ENCODE measurements at places on chromosomes 11 and 22. TPM values are rescaled to one million over a fixed set of nuclear protein-coding genes. Genes with fewer than 3 reads are reported as not detected.

GRCh38 chr22:41526226-41526829 is 17.9 kb downstream of the POLR3H start:
- no peaks in the 10 kb centered on the region for H3K27me3 ChIP-seq
- no peak overlapping the region for H3K4me3 ChIP-seq
- DNase-seq, result no peak

DNA sequence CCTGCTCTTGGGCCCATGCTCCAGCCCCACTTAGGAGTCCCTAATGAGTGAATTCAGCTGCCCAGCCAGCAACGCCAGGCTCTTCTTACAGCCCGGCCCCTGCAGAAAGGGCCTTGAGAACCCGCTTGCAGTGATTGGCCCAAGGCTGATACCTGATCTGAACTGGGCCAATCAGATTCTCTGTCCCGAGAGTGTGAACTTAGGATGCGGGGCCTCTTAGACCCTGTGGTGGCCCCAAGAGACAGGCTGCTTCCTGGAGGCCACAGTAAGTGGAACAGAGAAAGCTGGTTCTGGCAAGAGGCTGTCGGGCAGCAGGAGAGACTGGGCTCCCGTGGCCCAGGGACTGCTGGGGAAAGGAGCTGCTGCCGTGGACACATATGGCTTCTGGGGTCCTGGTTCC is 11.5 kb downstream of the VSTM5 start:
- peaks cover 5% of the 10 kb centered on the region for H3K4me1 ChIP-seq
- no peaks in the 10 kb centered on the region for H3K27me3 ChIP-seq
- no peaks in the 10 kb centered on the region for H3K36me3 ChIP-seq
- DNase-seq, result no peak
- no peak overlapping the region for H3K27ac ChIP-seq

DNA sequence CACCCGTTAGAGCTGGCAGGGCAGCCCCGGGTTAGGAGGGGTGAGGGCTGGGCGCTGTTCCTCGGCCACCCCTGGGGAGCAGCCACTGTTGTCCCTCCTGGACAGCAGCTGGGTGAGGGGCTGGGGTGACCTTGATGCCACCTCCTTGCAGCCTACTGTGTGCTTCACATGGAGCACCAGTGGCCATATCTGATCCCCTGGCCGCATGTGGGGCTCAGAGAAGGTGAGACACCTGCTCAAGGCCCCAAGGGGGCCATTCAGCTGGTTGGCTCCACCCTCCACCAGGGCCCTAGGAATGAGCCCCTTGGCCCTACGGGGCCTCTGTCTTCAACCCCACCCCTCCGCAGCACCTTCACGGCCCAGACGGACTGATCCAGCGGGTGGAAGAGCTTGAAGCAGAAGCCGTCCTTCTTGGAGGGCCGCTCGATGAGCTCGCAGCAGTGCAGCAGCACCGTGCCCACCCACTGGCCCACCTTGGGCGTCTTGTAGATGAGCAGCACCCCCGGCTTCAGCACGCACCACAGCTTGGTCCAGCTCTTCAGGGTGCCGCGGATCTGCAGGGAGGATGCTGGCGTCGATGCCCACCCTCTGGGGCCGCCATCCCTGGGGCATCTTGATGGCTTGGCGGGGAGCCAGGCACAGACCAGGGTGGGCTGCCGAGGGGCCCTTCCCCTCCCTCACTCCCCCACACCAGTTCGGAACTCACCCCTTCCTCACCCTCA is 44.9 kb downstream of the OSBPL5 start:
- DNase-seq, result no peak
- H3K27me3 ChIP-seq, result no peaks in the 10 kb centered on the region
- H3K4me1 ChIP-seq, result no peaks in the 10 kb centered on the region

DNA sequence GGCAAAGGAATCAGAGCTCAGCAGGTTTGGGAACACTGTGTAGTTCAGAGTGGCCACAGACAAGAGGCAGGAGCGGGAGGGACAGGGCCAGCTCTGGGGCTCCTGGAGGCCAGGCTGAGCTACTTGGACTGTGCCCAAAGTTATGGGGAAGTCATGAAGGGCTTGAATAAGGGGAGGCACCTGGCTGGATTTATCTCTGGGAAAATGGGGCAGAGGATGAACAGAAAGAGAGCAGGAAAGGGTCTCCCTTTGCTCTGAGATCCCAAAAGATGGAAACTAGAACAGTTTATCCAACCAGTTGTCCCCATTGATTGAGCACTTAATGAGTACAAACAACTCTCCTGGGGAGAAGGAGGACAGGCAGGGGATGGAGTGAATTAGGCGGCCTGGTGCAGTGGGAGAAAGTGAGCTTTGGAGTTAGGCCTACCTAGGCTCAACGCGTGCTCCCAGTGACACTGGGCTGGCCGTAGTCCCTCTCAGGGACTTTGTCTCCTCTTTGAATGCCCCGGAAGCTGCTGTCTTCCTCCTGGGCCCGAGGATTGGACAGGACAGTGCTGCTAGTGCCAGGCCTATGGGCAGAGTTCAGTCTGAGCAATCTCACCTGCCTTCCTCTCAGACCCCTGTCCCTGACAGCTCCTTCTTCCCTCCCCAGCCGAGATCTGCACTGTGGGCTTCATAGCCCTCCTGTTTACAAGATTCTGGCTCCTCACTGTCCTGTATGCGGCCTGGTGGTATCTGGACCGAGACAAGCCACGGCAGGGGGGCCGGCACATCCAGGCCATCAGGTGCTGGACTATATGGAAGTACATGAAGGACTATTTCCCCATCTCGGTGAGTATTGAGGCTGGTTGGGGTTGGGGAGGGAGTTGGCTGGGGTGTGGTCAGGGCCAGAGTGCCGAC is 2.0 kb downstream of the MOGAT2 start:
- peak; percentile 33 for DNase-seq
- no peaks in the 10 kb centered on the region for H3K36me3 ChIP-seq
- peak overlapping the region; percentile 65 for H3K27ac ChIP-seq
- H3K4me3 ChIP-seq, result no peak overlapping the region
- H3K4me1 ChIP-seq, result peaks cover 29% of the 10 kb centered on the region

DNA sequence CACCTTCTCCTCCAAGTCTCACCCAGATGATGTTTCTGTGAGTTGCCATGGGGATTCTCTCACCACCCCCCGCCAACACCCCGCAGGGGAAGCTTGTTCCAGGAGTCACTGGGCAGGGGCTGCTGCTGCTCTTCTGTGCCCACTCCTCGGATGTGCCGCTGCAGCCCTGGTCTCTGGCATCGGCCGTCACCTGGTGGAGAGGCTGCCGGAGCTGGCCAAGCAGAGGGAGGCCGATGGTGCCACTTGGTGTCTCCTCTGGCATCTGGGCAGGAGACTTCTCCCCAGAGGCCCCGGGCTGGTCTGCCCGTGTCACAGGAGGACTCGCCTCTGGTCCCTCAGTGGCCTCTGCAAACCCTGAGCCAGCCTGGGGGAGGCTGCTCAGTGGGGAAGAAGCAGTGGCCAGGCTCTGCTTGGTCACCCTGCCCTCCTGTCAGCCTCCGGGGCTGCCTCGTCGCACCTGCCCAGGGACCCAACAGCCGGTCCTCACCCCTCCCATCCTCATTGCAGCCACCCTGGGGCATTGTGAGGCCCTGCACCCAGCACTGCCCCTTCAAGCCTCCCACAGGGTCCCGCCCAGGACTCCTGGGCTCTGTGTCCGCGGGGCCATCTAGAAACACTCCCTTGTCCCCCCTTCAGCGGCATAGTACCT is 424 bp upstream of the ADORA2A start:
- DNase-seq, result no peak
- no peaks in the 10 kb centered on the region for H3K36me3 ChIP-seq
- no peaks in the 10 kb centered on the region for H3K4me1 ChIP-seq
- H3K4me3 ChIP-seq, result no peak overlapping the region
- H3K27ac ChIP-seq, result peak overlapping the region; percentile 48

DNA sequence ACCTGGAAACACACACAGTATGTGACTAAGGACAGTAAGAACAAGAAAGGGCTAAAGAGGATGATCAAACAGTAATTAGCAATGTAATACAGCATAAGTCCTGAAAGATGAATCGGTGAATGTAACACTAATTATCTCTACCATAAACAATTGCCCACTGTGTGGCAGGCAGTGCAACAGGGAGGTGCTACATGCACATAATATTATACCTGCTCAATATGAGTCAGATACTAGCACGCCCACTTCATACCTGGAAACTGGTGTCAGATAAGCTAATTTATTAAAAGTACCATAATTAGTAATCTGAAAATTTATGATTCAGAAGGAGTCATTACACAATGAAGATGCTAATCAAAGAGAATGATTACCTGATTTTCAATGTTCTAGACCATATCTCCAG is 14.9 kb downstream of the CASP12 start:
- H3K27ac ChIP-seq, result no peak overlapping the region
- no peaks in the 10 kb centered on the region for H3K4me1 ChIP-seq
- no peaks in the 10 kb centered on the region for H3K27me3 ChIP-seq
- no peak for DNase-seq
- H3K36me3 ChIP-seq, result no peaks in the 10 kb centered on the region
- H3K4me3 ChIP-seq, result no peak overlapping the region

The CCDC15 gene
- total RNA-seq, result 4.0 TPM

The OVCH2 gene
- total RNA-seq, result 0.34 TPM

Measured in Caco-2 (cell line).